ENCODE measurements at places on chromosomes 7 and 10.

DNA sequence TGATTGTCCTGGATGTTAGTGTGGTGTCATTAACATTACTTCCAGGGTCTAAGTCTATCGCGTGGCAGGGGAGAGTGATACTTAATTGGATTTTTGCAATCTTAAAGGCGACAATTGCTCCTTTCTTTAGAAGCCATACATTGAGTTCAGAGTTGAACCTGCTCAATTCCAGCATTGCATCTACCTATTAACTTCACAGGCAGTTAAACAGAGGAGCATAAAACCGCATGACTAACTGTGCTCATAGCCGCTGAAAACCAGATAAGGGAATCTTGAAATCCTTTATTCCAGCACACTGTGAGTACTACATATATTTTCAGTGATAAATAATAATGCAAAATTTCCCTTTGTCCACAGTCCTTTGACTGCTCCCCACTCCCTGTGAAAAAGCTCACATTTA, 255.3 kb downstream of the STK31 start:
- no peak for DNase-seq

GRCh38 chr10:52066383-52066782, 247.7 kb upstream of the DKK1 start:
- no peak for DNase-seq

DNA sequence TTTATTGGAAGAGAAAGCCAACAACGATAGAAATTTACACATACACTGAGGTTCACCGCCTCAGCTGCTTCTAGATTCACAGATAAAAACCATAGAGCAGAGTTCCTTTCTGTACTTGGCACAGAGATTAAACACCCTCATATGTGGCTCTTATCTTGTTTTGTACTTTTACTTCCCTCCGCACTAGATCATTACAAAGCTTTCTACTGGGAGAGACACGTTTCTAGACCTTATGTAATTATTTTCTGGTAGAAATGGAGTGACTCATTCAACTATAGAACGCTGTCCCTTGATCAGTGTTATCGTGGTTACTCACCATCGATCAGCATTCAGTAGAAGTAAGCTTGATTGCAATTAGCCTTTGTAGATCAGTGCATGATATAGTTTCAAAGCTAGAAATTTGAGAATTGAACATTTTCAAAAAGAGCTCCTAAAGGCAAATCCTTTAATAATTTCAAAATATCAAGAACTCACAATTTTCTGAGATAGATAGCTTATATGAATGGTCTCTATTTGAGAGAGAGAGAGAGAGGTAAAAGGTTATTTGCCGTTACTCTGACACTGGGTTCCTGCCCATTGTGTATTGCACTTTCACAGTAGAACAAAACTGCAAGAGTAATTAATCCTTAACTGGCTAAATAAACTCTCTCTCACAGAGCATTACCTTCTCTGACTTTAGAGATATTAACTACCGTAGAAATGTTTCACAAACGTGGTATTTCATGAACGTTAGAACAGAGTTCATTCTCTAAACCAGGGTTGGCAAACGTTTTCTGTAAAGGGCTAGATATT, 26.1 kb upstream of the DNAJC1 start:
- no peak for DNase-seq

DNA sequence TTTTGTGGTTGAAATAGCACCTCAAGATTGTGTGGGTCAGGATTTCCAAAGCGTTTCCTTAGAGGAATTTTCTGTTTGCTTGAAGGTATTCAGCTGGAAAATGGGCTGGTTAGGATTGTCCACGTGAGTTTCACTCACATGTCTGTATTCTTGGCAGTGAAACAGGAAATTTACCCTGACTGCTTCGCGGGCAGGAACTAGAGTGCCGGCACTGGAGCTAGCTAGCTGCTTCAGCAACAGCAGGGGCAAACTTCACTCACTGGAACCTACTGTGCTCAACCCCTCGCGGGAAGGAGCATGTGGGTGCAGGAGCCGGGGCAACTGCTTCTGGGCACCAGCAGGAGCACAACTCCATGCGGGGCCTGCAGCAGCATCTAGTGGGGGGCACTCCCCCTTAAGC, 38.0 kb upstream of the RTKN2 start:
- no peak for DNase-seq

GRCh38 chr7:8236780-8237407, 25.1 kb downstream of the ICA1 start:
- no peak for DNase-seq

- peak; percentile 40 for DNase-seq
Measured at GRCh38 chr10:96789571-96790108, 42.5 kb upstream of the LCOR start.

GRCh38 chr7:116592445-116592844, 67.6 kb downstream of the CAV1 start:
- DNase-seq, result no peak

DNA sequence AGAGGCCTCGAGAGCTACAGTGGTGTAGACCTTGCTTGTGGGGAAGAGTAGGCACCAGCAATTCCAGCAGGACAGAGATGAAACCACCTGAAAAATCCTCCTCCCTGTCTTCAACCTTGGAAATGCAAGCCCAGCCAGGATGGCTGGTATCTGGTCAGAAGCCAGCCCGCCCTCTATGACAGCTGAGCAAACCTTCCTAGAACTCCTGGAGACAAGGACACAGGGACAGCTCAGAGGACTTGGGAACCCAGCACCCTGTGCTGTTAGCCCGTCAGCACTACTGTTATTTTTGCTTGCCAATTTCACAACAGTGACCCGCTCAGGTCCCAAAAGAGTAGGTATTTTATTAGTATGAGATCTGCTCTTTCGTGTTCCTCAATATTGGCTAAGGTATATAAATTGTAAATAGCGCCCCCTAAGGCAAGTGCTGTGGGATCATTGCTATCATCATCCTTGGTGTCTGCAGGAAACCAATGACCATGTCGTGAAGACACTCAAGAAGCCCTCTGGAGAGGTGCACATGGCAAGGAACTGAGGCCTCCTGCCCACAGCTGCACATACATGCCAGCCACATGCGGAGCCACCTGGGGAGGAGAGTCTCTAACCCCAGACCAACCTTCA, 156.5 kb upstream of the CHST15 start:
- no peak for DNase-seq

DNA sequence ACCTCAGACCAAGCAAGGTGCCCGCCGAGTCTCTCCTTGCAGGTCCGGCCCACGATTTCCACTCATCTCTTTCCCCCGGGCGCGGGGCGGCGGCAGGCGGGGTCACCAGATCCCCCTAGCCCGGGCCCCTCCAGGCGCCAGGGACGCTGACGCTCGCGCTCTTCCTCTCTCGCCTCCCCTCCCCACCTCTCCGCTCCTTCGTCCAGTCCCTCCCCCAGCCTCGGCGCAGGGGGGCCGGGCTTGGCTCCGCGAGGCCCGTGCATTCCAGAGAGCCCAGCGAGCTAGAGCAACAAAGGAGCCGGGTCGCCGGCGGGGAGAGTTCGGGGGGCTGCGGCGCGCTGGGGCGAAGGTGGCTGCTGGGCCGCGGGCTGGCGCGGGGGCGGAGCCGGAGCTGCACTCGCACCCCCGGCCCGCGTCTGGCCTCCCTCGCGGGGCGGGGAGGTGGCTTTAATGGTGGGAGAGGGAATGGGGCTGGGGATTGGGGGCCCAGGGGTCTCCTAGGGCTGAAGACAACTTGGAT, at the start of gene SMO:
Gene SMO (plus strand): TSS at position 262 of the 520 bp plus-strand sequence. CDS start 519 bp downstream, outside the sequence.
- no peak for DNase-seq

DNA sequence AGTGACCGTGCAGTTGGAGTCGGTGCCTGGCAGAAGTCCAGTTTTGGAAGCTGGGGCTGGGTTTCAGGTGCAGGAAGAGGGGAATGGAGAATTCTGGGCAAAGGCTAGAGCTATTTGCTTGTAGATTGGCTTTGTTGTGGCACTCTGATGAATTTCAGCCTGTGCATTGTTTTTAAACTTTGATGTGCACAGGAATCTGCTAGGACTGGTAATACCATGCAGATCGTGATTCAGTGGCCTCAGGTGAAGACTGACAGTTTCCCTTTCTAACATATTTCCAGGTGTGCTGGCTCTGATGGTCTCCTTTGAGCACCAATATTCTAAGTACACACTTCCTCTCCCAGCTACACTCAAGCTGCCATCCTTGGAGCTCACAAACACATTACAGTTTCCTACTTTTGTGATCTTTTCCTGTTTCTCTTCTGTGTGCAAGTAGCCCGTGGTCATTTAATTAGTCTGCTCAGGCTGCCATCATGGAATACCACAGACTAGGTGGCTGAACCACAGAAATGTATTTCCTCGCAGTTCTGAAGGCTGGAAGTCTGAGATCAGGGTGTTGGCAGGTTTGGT, 55.6 kb downstream of the NOC3L start:
- no peak for DNase-seq

DNA sequence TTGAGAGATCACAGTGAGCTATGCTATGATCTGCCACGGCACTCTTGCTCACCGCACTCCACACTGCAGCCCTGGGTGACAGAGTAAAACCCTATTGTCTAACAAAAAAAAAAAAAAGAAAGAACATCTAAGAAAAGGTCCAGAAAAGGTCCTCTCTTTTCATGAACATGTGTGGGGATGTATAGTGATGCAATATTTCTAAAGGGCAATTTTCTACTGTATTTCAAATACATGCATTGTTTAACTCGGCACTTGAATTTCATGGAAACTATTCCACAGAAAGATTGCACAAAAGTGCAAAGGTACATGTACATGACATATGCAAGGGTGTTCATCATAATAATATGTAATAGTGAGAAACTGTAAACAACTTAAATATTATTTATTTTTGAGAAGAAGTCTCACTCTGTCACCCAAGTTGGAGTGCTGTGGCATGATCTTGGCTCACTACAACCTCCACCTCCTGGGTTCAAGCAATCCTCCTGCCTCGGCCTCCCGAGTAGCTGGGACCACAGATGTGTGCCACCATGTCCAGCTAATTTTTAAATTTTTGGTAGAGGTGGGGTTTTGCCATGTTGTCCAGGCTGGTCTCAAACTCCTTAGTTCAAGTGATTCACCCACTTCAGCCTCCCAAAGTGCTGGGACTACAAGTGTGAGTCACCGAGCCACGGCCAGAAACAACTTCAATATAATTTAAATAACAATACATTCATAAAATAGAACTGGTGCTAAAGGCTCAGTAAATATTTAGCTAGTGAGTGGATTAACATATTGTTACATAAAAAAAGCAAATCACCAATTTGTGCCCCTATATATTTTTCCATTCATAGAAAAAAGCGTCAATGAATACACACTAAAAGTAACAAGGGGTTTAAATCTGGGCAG, 1.3 kb upstream of the PPRC1 start:
- no peak for DNase-seq

- no peak for DNase-seq
Measured at GRCh38 chr10:84306751-84307384, 21.5 kb upstream of the CCSER2 start.

DNA sequence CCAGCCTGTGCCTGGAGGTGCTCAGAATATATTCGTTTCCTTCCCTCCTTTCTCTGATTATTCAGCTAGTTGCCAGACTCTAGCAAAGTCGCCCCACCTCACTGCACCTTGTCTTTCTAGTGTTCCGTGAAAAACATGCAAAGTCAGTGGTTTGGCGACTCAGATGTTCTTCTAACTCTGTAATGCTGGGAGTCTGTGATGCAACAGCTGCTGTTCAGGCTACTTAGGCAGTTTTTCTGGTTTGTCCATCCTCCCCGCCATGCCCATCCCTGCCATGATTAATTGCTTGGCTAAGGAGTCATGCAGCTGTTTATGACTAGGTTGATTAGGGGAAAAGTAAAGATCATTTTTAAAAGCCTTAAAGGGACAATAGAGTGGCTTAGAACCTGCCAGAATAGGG, 99.4 kb downstream of the MTPN start:
- DNase-seq, result no peak

DNA sequence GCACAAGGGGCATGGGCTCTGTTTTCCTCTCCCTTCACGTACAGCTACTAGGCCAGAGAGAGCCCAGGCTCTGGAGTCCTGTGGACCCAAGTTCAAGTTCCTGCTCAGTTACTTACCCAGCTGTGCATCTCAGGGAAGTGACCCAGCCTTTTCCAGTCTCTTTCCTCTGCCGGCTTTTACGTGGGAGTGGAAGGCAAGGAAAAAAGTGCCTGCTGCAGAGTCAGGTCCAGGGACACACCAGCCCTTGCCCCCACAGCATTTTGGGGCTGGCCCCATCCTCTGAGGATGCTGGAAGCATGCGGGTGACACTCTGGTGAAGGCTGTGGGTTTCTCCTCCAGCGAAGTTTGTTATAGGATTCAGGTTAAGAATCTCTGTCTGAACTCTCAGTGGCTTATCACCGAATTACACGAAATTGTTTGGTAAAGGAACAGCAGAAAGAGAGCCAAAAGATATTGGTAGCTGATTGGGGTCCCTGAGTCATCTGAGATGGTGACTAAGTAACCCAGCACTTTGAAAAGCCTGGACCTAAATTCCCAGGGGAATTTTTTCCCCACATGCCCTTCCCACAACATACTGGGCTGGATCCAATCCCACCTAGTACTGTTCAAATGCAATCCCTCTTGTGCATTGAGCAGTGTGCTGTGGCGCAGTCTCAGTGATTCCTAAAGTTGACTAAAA, 424.3 kb downstream of the RPS24 start:
- no peak for DNase-seq

DNA sequence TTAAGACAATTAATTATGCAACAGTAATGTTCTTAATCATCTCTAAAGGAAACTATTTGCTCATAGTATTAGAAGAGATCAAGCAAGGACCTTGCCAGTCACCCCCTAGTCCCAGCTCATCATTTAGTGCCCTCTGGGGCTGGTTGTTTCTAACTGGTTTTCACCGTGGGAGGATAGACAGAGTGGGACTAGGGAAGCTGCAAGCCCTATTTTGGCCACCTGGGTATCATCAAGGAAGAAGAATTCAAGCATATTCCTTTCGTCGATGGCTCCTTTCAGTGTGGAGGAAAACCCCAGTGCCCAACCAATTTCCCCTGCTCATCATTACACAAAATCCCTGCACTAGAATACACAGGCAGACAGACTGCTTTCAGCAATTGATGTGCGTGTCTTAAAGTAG, 30.6 kb upstream of the FGFR2 start:
- no peak for DNase-seq

- no peak for DNase-seq
Measured at GRCh38 chr7:123863461-123863860, 18.5 kb downstream of the HYAL4 start.

DNA sequence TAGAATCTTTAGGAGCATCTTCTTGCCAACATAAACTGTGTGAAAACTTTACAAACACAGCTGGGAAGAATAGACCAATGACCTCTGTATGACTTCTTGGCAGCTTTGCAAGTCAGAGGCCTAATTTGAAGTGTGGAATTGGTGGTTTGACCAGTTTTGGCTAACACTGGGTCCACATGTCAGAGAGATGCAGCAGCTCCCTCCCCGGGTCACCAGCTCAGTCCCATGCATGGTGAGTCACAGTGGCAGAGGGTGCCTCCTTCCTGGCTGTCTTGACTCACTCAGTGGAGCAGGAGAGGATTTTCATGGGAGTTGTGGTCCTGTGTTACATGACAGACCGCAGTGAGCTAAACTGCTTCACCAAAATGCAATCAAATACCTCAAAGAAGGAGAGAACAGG, 8.2 kb upstream of the STARD3NL start:
- DNase-seq, result no peak

GRCh38 chr7:22564511-22565045, 64.6 kb upstream of the STEAP1B start:
- no peak for DNase-seq

GRCh38 chr7:4302203-4302905, 379.7 kb upstream of the FOXK1 start:
- no peak for DNase-seq

- no peak for DNase-seq
Measured at GRCh38 chr10:47418321-47418720, 34.2 kb upstream of the ZNF488 start.

All from NCI-H2171 (cell line).